ENCODE measurements at places on chromosomes 1 and 21.
A peak's percentile ranks its signal among the peaks of the same experiment; 100 is the strongest.

DNA sequence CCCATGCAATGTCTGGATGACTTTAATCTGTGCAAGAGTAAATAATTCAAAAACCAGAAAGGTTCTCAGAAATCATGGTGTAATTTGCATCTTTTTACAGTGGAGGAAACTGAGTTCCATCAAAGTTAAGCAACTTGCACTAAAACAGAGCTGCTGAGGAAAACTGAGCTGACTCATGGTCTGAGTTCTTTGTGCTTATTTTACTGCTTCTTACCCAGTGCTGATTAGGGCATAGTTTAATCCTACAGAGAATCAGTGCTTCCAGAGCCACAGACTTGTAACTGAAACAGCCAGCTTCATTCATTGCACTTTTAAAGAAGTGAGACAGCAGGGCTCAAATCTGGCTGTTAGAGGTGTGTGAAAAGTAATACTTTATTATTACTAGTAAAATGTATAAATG is 10.9 kb upstream of the RWDD3 start:
- no peak for DNase-seq

- DNase-seq = no peak
Observed at GRCh38 chr21:43819511-43820405, 30.4 kb downstream of the RRP1 start.

DNA sequence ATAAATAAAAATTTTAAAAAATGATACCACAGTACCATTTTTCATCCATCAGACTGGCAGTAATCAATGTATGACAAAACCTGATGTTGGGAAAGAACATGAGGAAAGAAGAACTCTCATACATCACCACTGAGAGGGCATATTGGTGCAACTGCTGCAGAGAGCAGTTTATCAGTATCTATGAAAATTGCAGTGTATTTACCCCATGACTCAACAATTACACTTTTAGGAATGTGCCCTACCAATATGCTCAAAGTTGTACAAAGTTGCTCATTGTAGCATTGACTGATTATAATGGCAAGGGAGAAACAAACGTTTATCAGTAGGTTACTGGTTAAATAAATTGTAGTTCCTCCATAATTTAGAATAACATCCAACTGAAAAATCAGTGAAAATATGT is 36.7 kb downstream of the CATSPERE start:
- DNase-seq = no peak

DNA sequence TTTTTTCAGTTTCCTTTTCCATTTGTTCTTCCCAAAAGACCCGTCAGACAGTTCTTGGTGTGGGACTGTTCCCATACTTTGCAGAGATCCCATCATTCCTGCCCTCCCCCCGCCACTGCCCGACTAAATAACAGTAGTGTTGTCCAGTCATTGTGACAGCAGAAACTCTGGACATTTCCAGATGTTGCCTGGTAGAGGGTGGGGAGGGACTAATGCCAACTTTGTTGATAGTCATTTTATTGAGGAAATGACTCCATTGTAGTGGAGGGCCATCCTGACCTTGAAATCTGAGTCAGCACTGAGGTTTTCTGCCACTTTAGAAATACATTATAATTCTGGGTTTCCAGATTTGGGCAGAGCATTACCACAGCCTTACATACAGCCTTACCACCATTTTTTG is 85.4 kb downstream of the CEP350 start:
- DNase-seq = no peak

DNA sequence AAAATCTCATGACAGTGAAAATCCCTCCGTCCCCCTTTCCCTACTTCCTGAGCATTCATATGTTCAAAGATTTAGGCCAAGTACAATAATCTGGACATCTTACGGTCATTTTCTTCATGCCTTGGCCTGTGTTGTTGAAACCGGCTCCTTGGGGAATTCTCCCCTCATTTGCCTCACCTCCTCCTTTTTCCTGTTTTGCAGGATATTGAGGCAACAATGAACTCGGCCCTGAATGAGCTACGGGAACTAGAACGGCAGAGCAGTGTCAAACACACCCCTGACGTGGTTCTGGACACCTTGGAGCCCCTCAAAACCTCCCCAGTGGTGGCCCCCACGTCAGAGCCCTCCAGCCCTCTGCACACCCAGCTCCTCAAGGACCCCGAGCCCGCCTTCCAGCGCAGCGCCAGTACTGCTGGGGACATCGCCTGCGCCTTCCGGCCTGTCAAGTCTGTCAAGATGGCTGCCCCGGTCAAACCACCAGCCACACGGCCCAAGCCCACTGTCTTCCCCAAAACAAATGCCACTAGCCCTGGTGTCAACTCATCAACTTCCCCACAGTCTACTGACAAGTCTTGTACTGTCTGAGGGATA is 9.3 kb upstream of the IKBKE start:
- DNase-seq = no peak

- no peak for DNase-seq
Observed at GRCh38 chr1:184296466-184297243, 90.2 kb upstream of the C1orf21 start.

- DNase-seq = no peak
Observed at GRCh38 chr1:206925106-206925736, 3.5 kb upstream of the FCMR start.

GRCh38 chr1:82090104-82090503 is 289.4 kb downstream of the ADGRL2 start:
- DNase-seq = no peak

DNA sequence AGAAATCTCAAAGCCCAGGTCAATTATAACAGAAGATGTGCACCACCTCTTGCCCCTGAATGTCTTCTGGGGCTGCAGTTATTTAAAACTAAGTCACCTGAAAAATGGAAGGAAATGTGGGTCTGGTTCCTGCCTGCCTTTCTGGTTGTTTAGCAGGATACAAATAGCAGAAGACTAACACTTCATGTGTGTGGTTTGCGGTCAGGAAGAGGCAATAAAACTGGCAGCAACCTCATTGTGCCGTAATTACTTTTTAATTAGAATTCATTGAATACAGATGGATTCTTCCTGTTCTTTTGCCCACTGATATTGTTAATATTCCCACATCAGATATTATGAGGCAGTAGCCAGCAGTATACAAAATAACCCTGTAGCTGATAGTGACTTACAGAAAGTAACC is 345.7 kb downstream of the ZNF326 start:
- peak; percentile 22 for DNase-seq

- DNase-seq = no peak
Observed at GRCh38 chr1:45678489-45678888, 7.8 kb downstream of the GPBP1L1 start.

- DNase-seq = no peak
Observed at GRCh38 chr1:225468270-225469020, 40.6 kb upstream of the LBR start.

GRCh38 chr21:15620892-15621291 is 108.9 kb upstream of the USP25 start:
- no peak for DNase-seq

GRCh38 chr1:31064718-31065309 is 703 bp downstream of the PUM1 start:
- DNase-seq = no peak

GRCh38 chr1:41423511-41424191 is 60.8 kb downstream of the EDN2 start:
- DNase-seq = no peak

DNA sequence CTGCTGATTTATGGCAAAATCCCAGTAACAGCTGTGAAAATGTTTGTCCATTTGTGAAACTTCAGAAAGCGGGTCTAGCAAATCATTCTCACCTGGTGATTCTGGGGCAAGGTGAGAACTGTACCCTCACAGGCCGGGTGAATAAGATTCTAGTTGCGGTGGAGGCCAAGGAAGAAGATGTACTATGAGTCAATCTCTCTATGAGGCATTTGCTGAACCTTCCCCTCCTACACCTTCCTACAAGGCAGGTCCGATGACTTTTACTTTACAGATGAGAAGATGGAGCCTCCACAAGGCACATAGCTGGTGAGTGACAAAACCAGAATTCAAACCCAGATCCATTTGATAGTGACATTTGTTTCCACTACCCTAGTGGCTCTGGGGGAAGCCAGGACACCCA is 72.7 kb downstream of the BACH1 start:
- DNase-seq = no peak

DNA sequence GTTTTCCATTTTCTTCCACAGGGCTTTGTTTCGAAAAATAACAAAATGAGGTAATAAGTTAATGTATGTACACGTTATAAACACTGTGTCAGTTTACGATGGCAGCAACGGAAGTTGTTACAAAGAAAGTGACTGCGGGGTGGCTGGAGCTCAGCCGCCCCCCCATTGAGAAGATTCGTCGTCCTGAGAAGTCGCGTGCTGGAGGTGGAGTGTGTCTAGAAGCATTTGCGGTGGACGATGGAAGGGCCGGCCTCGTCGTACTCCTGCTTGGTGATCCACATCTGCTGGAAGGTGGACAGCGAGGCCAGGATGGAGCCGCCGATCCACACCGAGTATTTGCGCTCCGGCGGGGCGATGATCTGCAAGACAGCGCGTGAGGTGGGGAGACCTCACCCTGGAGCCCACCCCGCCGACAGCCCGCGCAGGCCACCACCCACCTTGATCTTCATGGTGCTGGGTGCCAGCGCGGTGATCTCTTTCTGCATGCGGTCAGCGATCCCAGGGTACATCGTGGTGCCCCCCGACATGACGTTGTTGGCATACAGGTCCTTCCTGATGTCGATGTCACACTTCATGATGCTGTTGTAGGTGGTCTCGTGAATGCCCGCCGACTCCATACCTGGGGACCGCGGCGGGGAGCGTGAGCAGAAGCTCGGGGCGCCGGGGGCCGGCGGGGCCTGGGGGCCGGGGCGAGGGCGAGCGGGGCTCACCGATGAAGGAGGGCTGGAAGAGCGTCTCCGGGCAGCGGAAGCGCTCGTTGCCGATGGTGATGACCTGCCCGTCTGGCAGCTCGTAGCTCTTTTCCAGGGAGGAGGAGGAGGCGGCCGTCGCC is 2.4 kb downstream of the ACTA1 start:
- DNase-seq = no peak

GRCh38 chr21:45630066-45630694 is 13.3 kb upstream of the PCBP3 start:
- DNase-seq = no peak

DNA sequence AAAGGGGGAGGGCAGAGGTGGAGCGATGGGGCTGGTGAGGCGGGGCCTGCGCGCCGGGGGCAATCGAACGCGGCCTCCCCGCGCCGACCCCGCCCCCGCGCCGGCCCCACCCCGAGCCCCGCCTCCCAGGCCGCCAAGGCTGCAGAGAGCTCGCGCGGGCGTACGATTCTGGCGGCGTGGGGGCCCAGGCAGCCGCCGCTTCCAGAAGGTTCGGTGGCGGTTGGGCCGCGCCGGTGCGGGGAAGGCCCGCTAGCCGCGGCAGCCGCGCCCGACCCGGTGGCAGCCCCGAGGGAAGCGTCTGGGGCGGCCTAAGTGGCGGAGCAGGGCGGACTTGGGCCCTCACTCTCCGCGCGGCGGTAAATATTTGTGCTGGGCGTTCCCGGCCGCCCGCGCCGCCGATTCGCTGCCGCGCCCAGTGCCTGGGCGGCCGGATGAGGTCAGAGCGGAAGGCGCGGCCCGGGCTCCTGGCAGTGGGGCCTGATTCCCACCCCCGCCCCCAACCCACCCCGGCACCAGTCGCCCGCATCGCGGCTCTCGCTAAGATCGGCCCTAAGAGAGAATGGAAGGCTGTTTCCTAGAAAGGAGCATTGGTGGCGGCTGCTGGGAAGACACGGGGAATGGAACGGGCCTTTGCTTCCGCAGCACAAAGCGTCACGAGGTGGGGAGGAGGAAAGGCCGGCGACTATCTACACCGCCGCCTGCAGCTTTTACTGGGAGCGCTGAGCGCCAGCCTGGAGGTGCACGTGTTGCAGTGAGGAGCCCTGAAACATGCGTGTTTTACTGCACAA is at the start of gene ACOT7:
TSS of gene ACOT7 (minus strand) at position 368 of the 788 bp plus-strand sequence. CDS start 368 bp downstream, outside the sequence.
- DNase-seq = peak; percentile 73

All from KG1 (cell line).